NCI-H2171 (cell line): ENCODE measurements at places on chromosomes 1 and 21.

- no peak for DNase-seq
These were observed 604.6 kb downstream of the LRRIQ3 start for GRCh38 chr1:73593364-73593763.

DNA sequence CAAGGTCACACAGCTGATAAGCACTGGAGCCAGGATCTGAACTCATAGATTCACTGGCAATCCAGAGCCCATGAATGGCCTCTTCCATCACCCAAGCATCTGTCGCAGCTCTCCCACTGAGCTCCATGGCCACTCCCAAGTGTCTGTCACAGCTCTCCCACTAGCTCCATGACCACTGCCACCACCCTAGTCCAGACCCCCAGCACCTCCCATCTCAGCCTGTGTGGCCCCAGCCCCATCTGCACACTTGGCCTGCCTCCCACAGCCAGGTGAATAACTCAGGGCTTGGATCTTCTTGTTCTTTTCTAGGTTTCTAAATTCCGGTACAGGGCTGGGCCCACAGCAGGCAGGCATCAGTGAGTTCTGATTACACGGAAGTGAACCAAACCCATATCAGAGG is 76.0 kb downstream of the GLIS1 start:
- DNase-seq, result no peak

DNA sequence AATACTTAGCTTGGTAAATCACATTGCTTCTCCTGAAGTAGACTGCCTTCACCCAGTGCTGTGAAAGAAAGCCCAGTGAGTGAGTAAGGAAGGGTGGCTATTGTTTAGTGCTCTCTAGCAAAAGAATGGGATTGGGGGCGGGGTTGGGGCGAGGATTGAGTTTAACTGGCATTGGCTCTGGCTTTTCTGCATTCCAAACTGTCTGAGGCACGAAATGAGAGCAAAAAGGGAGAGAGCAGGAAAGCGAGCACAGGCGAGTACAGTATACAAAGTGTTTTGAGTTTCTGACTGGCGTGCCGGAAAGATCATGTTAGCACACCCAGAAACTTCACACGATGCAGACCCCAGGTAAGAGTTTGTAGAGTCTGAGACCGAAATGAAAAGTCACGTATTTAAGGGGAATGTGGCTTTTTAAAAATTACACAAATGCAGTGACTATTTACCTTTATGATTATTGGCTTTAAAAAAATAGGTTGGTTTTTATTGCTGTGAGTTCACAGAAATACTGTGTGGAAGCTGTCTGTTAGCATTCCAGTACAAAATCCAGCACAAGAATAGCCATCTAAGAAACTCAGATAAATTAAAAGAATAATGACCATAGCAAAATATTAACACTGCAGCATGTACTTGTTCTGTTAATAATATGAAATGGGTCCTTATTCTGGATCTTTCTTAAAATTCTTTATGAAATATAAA is 155.4 kb downstream of the CLEC20A start:
- no peak for DNase-seq

GRCh38 chr1:145692785-145693443 is 14.3 kb downstream of the PDZK1 start:
- no peak for DNase-seq

DNA sequence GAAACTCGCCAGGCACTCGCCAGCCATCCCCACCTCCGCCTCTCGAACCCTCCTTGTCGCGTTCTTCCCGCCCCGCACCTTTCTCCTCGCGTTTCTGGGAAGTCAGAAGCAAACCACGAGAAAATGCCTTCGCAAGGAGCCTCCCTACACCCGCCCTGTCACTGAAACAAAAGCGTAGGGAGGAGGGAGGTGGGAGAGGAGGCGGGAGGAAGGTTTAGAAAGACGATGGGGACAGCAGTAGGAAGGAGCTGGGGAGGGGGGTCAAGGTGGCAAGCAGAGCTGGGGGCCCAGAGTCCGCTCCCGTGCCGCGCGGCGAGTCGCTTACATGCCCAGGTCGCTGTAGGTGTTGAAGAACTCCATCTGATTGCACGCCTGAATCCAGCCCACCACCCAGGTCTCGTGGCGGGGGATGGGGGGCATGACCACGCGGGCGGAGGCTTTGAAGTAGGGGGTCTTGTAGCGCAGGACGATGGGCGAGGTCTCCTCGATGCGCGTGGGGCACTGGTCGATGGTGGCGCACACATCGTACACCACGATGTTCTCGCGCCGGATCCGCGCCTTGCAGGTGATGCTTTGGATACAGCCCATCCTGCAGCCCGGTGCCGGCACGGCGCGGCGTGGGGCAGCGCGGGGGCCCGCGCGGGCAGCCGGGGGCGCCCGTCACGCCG is 1.0 kb downstream of the FAM78B start:
- DNase-seq, result peak; percentile 10

GRCh38 chr1:156121457-156121856 is 6.9 kb downstream of the LMNA start:
- no peak for DNase-seq

DNA sequence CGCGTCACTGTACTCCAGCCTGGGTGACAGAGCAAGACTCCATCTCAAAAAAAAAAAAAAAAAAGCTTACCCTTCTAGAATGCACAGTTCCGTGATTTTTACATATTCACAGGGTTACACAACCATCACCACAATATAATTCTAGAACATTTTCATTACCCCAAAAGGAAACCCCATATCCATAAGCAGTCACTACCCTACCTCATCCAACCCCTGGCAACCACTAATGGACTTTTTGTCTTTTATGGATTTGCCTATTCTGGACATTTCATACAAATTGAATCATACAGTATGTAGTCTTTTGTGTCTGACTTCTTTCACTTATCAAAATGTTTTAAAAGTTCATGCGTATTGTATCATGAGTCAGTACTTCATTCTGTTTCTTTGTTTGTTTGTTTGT is 22.8 kb downstream of the SYF2 start:
- DNase-seq, result no peak

DNA sequence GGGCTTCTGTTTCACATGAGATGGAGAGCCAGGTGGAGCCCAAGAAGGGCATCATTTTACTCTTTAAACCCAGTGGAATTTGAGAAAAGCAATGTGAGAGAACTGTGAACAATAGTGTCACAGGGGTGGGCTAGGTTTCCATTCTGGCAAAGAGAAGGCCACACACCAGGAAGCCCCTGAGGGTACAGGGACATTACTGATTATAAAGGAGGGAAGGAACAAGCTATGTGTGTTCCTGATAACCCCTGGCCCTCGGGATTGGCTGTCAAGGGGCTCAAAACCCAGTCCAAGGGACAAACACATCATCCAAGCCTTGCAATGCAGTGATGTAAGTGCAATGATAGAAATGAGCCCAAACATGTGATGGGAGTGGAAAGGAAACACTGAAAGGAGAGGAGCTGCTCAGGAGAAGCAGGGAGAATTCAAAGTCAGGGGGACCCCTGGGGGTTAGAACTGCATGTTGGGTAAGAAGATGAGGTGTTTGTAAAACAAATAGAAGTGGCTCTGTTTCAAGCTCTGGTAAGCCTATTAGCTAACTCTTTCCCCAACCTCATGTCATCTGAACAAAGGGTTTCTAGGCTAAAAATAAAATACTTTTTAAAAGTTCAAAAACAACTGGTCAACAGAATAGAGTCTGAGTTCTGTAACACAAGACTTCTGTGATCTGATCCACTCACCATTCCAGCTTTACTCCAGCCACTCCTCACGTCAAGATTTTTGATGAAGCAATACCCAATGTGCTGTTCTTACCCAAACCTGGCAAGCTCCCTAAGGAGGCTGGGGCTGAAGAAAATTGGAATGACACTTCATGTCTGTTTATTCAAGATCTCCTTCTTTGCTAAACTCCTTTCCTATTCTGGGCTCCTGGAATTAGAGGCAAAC is 51.1 kb upstream of the IL12RB2 start:
- no peak for DNase-seq
